RPMI8226 (cell line): ENCODE measurements at places on chromosomes 2 and 18.
A peak's percentile ranks its signal among the peaks of the same experiment; 100 is the strongest.

GRCh38 chr2:102795641-102796040 lies 33.8 kb downstream of the TMEM182 start:
- DNase-seq = no peak

GRCh38 chr2:239778861-239779558 lies 246.1 kb downstream of the NDUFA10 start:
- no peak for DNase-seq

GRCh38 chr18:73545472-73545871 lies 602.2 kb downstream of the FBXO15 start:
- no peak for DNase-seq

- peak; percentile 27 for DNase-seq
Measured at GRCh38 chr2:151973901-151974199, 125.0 kb downstream of the CACNB4 start.

DNA sequence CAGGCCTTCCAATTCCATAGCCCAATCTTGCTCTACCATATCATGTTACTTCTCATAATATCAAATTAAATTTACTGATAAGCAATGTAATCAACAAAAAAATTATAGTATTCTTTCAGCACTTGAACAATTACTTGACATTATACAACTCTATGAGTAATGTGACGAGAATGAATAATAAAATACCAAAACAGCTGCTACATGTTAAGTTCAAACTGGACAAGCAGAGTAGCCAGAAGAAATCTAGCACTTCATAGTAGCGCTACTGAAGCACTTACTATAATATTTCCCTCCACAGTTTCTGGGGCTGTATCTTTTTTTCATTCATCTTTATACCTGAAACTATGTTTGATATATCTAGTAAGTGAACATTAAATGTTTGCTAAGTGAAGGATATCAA lies 14.9 kb downstream of the PPP3R1 start:
- no peak for DNase-seq

GRCh38 chr2:178418426-178418825 lies 32.5 kb downstream of the PRKRA start:
- no peak for DNase-seq

- peak; percentile 99 for DNase-seq
Measured at GRCh38 chr2:70248181-70248847, at the start of gene TIA1. Gene TIA1 (minus strand): TSS chr2:70248628. CDS start chr2:70248430, 198 bp downstream.

DNA sequence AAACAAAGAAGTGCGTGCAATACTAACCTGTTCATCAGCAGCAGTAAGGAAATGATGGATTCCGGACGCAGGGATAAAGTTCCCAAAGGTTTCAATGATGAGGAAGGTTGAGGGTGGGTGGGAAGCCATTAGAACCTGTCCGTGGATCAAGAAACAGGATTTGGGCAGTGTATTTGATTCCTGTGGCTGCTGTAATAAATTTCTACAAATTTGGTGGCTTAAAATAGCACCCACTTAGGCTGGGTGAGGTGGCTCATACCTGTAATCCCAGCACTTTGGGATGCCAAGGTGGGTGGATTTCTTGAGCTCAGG lies 5.1 kb upstream of the SDC1 start:
- no peak for DNase-seq
